ENCODE measurements at places on chromosomes 11 and 22.

DNA sequence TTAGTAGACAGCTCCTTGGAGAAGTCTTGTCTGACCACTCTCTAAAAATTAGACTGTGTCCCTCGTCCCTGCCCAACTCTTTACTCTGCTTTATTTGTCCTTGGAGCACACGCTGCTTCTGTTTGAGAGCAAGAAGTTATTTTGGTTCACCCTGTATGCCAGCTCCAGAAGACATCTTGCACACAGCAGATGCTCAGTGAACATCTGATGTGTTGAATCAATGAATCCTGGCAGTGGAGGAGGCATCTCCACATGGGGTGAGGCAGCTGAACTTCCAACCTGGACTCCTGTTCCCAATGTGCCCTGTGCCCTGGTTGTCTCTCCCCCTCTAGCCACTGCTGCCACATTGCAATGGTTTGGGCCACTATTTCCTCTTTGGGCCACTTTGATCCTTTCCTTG, 213.6 kb downstream of the CEP164 start:
- no peak for DNase-seq

- DNase-seq = peak; percentile 20
These were observed 48.8 kb downstream of the ENDOD1 start for GRCh38 chr11:95138448-95138847.

DNA sequence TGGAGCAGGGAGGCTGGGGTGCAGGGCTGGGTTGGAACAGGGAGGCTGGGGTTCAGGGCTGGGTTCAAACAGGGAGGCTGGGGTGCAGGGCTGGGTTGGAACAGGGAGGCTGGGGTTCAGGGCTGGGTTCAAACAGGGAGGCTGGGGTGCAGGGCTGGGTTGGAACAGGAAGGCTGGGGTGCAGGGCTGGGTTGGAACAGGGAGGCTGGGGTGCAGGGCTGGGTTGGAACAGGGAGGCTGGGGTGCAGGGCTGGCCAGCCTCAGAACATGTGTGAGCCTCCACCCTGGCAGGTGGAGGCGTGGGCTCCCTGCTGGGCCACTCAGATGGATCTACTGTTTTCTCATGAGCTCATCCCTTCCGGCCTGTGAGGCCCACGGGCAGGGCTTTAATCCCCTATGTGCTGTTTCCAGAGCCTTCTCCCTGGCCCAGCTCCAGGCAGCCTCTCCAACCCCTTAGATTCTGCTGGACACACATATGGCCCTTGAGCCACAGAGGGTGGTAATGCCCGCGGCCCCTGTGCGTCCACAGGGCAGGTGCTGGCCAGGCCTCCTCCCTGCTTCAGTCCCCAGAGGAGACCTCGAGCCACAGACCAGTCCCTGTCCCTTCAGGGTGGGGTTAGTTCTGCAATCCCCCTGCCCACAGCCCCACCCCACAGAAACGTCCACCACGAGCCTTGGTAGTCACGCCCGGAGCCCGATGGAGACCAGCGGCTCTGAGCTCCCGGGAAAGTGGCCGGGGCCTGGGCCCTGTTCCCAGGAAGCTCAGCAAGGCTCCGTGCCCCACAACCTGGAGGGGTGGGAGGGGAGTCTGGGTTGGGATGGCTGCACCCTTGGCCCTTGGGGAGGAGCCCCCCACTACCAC, 197.9 kb downstream of the BRD1 start:
- no peak for DNase-seq

DNA sequence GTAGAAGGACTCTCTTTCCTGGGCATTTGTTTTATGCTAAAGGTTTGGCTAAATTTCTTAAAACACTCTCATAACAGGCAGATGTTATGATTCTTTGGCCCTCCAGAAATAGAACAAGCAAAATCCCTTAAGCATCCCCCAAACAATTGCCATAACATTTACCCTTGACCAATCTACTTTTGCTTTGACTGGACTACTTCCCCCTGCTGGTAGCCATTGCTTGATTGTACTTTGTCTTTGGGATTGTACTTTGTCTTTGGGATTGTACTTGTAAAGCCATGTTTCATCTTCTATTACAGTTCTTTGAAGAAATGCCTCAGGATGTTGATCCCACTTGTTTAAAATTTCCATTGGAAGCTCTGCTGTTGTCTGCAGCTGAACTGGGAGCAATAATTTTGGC, 53.3 kb upstream of the GLYAT start:
- no peak for DNase-seq

- no peak for DNase-seq
These were observed 2.4 kb downstream of the LARGE1 start for GRCh38 chr22:33917744-33918406.

DNA sequence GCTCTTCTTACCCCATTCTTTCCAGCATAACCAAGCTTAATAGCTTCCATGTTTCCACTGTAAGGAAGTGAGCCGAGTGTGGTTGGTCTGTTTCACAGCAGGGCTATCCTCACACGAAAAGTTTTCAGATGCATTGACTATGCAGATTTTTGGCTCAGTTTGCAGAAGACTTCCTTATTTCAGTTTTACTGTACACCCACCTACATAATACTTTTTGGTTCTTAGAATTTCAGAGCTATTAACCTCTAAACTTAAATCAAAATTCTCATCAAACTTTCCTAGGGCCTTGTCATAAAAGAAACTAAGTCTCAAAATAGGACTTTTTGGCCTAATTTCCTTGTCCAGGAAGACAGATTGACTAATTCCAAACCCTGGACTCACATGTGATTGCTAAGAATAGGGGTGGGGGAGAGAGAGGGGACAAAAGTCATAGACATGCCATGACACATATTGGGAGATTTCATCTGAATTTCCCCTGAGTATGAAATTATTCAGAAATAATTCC, 7.3 kb upstream of the EHF start:
- no peak for DNase-seq

DNA sequence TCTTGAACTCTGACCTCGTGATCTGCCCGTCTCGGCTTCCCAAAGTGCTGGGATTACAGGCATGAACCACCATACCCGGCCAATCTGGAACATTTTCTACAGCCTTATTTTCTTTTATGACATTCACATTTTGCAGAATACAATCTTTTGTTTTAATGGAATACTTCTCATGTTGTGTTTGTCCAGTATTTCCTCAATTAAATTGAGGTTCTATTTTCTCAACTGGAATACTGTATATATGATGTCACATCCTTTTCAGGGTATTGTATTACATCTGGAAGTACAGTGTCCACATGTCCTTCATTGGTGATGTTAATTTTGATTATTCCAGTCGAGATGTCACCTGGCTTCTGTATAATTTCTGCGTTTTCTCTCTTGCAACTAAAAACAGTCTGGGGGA, 90.8 kb upstream of the HORMAD2 start:
- DNase-seq = no peak

DNA sequence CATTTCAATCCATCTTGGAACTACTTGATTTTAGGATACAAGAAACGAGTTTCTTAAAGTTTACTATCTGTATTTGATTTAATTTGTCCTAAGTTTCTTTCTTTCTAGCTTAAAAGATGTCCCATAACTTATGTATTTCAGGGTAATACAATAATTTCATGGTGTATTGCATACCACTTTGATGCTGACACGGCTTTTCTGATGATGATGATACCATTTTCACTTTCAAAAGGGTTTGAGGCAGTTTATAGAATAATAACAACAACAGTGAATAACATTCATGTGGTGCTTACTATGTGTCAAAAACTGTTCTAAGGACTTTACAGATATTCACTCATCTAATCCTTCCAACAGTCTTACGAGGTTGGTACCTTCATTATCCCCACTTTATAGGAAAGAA, 33.2 kb upstream of the POU2AF1 start:
- no peak for DNase-seq

DNA sequence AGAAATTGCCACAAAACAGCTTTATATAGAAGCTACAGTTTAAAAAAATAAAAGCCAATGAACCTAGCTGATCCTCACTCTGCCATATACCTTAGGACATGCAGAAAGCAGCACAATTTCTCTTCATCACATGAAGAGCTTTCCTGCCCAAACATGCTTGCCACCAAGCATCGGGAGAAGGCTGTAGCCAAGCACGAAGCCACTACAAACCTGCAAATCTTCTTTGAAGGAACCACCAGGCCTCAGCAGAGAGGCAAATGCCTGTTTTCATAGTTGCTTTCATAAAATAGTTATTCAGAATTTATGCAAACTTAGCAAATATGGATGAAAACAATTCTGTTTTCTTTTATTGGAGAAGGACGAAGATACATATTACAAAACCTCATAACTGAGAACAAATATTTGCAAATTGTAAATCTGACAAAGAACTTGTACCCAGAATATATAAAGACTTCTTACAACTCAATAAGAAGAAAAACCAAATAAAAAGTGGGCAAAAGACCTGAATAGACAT, 100.3 kb downstream of the RBFOX2 start:
- DNase-seq = no peak

DNA sequence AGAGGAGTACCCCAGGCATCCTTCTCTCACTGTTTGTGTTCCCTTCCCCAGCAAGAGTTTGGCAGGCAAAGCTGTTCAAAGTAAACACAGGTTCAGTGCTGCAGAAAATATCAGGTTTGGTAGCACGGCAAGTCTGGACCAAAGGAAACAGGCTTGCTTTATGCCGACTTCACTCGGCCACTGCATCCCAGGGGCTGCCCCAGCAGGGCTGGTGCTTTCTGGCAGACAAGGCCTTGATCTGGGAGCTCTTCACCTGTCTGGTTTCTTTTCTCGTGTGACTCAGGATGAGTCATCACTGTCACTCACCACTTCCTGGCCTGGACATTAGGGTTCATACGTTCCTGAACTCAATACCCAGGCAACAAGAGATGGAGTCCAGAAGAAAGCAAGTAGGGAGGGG, 52.6 kb upstream of the NAV2 start:
- peak; percentile 94 for DNase-seq

- DNase-seq = no peak
These were observed 51.4 kb upstream of the WNT7B start for GRCh38 chr22:46028106-46028991.

DNA sequence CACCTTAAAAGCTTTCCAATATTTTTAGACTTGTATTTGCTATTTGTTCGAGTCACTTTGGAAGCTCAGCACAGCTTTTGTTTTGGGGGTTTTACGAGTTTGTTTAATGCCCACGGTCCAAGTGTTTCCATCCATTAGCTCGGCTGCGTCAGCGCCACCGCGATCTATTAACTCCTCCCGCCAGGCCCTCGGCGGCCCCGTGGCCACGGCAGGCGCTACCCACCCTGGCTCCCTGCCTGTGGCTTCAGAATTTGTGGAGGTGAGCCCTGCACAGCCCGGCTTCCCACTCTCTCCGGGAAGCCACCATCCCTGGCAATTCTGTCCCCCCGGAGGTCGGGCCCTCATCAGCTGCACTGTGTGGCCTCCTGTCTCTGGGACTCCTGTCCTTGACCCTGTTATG, 648.5 kb downstream of the BRD1 start:
- DNase-seq = no peak

- DNase-seq = no peak
These were observed 2.0 kb downstream of the HBG1 start for GRCh38 chr11:5247472-5248192.

- no peak for DNase-seq
These were observed 17.3 kb downstream of the RPL27A start for GRCh38 chr11:8699903-8700302.

DNA sequence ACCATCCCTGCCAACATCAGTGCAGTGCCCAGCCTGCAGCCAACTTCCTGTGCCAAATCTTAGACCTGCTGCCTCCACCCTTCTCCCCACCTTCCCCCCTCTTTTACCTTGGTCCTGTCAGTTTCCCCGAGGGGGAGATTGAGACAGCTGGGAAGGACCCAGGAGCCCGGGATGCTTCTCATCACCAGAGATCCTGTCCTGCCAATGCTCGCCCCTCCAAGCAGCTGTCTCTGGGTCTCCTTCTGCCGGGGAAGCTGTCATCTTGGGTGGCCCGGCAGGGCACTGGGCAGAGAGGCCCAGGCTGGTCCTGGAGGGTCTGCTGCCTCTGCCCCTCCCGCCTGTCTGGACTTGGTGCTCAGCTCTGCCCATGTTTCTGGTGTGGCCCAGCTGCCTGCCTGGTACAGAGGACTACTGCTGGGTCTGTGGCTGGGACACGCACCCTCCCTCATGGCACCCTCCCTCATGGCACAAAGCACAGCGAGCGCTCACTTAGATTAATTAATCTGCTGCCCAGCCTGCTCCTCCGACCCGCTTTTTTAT, 60.4 kb upstream of the THY1 start:
- no peak for DNase-seq

DNA sequence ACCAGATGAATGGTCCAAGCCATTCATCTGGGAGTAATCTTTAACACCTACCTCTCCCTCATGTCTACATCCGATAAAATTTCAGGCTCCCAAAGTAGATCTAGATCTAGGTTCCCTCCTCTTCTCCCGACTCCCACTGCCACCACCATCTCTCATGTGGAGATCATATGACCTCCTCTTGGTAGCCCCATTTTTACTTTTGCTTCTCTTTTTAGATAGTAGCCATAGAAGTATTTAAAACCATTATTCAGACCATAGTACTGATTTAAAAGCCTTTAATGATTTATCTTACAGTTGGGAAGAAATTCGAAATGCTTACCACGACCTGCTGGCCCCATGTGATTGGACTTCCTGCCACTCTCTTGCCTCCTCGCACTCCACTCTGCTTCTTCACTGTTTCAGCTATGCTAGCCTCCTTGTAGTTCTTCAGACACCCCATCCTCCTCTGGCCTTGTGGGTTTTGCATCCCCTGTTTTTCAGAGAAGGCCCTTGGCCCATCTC, 98.5 kb downstream of the RASSF10 start:
- no peak for DNase-seq

- peak; percentile 50 for DNase-seq
These were observed 88.3 kb upstream of the MTMR2 start for GRCh38 chr11:96012086-96012824.

GRCh38 chr11:65591939-65592857, 3.4 kb downstream of the KCNK7 start:
- no peak for DNase-seq

DNA sequence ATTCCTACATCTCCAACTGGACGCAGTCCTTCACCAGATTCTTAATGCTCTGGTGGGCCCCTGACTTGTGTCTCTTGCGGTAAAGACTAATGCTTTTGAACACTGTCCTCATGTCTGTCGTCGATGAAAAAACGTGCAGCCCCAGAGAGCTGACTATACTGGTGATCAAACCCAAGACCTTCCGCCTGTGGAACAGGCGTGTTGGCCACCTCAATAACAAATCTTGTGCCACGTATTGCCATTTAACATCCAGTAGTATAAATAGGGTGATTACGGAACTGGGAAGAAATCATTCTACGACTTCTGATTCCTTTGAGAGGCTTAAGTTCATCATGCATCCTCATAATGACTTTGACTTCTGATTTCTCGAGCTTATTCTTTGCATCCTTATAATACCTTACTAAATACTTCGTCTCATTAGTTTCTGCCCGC, 45.6 kb downstream of the OR4D9 start:
- peak; percentile 51 for DNase-seq

DNA sequence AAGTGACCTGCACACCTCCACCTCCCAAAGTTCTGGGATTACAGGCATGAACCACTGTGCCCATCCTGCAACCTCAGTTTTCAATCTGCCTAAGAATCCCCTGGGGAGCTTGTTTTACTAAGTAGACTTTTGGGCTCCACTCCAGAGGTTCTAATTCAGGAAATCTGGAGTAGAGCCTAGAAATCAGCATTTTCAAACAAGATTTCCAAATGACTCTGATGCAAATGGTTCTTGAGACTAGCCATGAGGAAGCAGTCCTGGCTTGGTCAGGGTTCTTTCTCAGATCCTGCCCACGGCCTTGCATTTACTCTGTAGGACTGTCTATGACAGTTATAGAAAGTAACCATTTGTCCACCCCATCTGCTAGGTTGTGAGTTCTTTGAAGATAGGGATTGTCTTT, 1.6 kb upstream of the KCNE3 start:
- DNase-seq = no peak

GRCh38 chr11:324156-324555, 3.5 kb upstream of the IFITM3 start:
- no peak for DNase-seq

GRCh38 chr11:31820438-31820818, 9.3 kb upstream of the PAX6 start:
- no peak for DNase-seq
